A549 treated with dexamethasone at 1 μM for 4 hours (cell line): ENCODE measurements at places on chromosomes 4 and X. TPM values are rescaled to one million over a fixed set of nuclear protein-coding genes. Genes with fewer than 3 reads are reported as not detected.

GIMD1 gene
- not detected in 5 replicates for total RNA-seq

HTT-AS gene
- total RNA-seq: not detected in 5 replicates

WNK3 gene
- 0.04 to 0.22 TPM (median 0.06 TPM) in 5 replicates for total RNA-seq

RPS6KA6 gene
- 3.7 to 7.1 TPM (median 5.7 TPM) in 5 replicates for total RNA-seq

FAM199X gene
- total RNA-seq: 14.3 to 21.7 TPM (median 19.4 TPM) in 5 replicates

SH3TC1 gene
- total RNA-seq: 20.0 to 30.1 TPM (median 24.8 TPM) in 5 replicates

BRS3 gene
- not detected in 5 replicates for total RNA-seq

FAM9B gene
- total RNA-seq: 0.06 to 0.09 TPM in 2 of 5 replicates, not detected in the others

LDOC1 gene
- 74.9 to 103 TPM (median 99.8 TPM) in 5 replicates for total RNA-seq

HPGDS gene
- total RNA-seq: not detected in 5 replicates

CCKAR gene
- not detected in 5 replicates for total RNA-seq

PRDM8 gene
- total RNA-seq: 0.06 to 0.33 TPM (median 0.12 TPM) in 5 replicates

GABRA4 gene
- not detected in 5 replicates for total RNA-seq

F8A2 gene
- not detected in 5 replicates for total RNA-seq

USP17L30 gene
- not detected in 5 replicates for total RNA-seq

SMIM10L2A gene
- total RNA-seq: 0.16 to 0.22 TPM (median 0.17 TPM) in 5 replicates

YIPF7 gene
- total RNA-seq: not detected in 5 replicates

HNRNPDL gene
- 252 to 423 TPM (median 301 TPM) in 5 replicates for total RNA-seq

PIN4 gene
- total RNA-seq: 38.9 to 79.0 TPM (median 39.4 TPM) in 5 replicates

RS1 gene
- total RNA-seq: not detected in 5 replicates

EDNRA gene
- total RNA-seq: 0.18 to 0.58 TPM (median 0.34 TPM) in 5 replicates

SSX3 gene
- not detected in 5 replicates for total RNA-seq

TMEM192 gene
- total RNA-seq: 8.8 to 10.9 TPM (median 8.9 TPM) in 5 replicates

EVC2 gene
- 1.3 to 2.3 TPM (median 2.0 TPM) in 5 replicates for total RNA-seq

HUWE1 gene
- total RNA-seq: 54.8 to 91.1 TPM (median 85.1 TPM) in 5 replicates

SPIN3 gene
- 5.0 to 6.3 TPM (median 5.9 TPM) in 5 replicates for total RNA-seq

PGK1 gene
- total RNA-seq: 560 to 594 TPM (median 575 TPM) in 5 replicates

ASMT gene
- total RNA-seq: 0.15 to 0.48 TPM (median 0.19 TPM) in 5 replicates

LAMP2 gene
- 82.1 to 113 TPM (median 101 TPM) in 5 replicates for total RNA-seq

DOK7 gene
- 0.17 to 0.36 TPM (median 0.29 TPM) in 5 replicates for total RNA-seq

IBSP gene
- total RNA-seq: not detected in 5 replicates

SYTL5 gene
- total RNA-seq: 0.16 to 0.28 TPM (median 0.26 TPM) in 5 replicates

C4orf51 gene
- not detected in 5 replicates for total RNA-seq

PAGE4 gene
- not detected in 5 replicates for total RNA-seq

IGSF1 gene
- total RNA-seq: 0.24 to 0.37 TPM (median 0.33 TPM) in 5 replicates

MAGEA8 gene
- not detected in 5 replicates for total RNA-seq

NPY2R gene
- total RNA-seq: 0.04 TPM in 1 of 5 replicates, not detected in the others

SCRG1 gene
- total RNA-seq: not detected in 5 replicates

ADH7 gene
- not detected in 5 replicates for total RNA-seq

TMPRSS11D gene
- not detected in 5 replicates for total RNA-seq

P2RY8 gene
- total RNA-seq: 0.05 to 0.13 TPM (median 0.05 TPM) in 3 of 5 replicates, not detected in the others

PRR32 gene
- total RNA-seq: not detected in 5 replicates

OFD1 gene
- 11.8 to 14.4 TPM (median 13.0 TPM) in 5 replicates for total RNA-seq

CD40LG gene
- total RNA-seq: not detected in 5 replicates
